ENCODE measurements at places on chromosomes 1 and 21.

- DNase-seq: no peak
These were observed 528.5 kb downstream of the PLPP3 start for GRCh38 chr1:56050911-56051310.

DNA sequence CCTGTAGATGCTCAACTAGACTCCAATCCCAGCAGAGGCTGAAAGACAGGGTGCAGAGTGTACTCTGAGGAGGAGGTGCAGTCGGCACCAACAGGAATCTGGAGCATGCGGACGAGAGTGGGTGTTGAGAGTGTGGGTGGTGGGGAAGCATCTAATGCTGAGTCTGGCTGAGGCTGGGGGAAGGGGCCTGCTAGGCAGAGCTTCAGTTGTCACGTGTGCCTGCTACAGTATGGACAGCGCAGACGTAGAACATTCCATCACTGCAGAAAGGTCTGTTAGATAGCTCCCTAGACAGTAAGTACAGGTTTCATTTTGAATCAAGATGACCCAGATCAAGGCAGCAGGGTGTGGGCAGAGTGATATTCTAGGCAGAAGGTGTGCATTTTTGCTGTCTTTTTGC lies 23.1 kb downstream of the SNAP47 start:
- no peak for DNase-seq

GRCh38 chr1:57594002-57594401 lies 170.1 kb upstream of the DAB1 start:
- no peak for DNase-seq

DNA sequence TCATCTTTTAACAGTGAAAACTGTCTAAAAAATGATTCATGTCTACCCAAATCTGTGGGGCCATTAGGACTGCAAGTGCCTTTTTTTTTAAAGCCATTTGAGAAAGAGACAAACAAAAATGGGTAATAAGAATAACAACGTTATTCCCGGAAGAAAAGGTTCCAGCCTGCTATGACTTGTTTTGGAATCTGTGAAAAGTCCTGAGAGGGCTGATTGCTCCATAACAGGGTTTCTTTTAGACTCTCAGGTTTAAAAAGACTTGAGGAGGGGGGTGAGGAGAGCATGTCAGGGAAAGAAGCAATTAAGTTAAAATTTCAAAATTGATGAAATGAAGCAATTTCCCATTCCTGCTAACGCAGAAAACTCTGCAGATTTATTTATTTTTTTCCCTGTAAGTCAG lies 56.4 kb downstream of the CACHD1 start:
- no peak for DNase-seq

DNA sequence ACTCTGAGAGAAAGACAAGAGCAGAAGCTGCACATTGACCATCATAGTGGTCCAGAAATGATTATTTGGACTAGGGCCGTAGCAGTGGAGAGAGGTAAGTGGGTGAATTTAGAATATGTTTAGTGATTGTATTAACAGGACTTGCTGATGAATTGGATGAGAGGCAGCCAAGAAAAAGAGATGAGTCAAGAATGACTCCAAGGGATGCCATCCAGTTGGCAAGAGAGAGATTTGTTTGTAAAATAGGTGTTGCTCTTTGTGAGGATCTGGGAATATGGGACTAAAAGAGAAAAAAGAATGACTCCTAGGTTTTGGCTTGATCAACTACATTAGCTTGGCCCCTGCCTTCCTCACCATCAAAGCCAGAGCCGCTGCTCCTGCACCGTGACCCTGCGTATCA lies 54.2 kb upstream of the ARTN start:
- DNase-seq: no peak
